ENCODE measurements at places on chromosomes 7 and 10.

- no peak for ATAC-seq
Observed at GRCh38 chr7:14023838-14024237, 34.4 kb upstream of the ETV1 start.

GRCh38 chr7:100483090-100483721, 521 bp upstream of the NYAP1 start:
- ATAC-seq: peak; percentile 60

DNA sequence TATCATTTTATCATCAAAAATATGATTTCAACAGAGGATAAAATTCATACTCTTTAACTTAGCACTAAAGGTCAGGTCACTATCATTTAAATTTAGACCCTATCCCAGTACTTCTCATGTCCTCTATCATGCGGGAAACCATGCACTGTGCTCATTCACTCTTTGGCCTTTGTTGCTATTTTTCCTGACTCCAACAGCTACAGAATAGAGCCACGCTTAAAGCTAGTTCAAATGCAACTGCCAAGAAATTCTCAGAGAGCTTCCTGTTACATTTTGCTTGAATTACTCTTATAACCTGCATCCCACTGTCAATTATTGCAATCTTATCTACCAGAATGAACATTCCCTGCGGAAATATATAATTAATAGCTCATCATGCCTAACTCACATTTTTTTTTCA, 58.3 kb downstream of the SEMA3A start:
- no peak for ATAC-seq

DNA sequence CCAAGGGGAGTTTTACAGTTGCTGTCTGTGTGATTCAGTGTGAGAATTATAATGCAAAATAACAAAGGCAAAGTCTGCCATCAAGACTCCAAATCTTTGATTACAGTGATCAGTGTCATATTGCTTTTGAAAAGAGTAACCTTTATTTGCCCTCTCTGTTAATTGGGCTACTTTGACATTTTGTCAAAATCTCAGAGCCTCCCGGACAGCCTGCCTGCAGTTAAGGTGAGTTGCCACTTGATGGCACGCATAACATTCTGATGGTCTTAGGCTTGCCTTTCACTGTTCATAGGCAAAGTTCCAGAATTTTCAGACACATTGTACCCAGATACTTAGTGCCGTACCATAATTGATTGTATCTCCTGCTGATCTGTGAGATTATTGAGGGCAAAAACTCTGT, 253.5 kb downstream of the ABCA13 start:
- no peak for ATAC-seq

DNA sequence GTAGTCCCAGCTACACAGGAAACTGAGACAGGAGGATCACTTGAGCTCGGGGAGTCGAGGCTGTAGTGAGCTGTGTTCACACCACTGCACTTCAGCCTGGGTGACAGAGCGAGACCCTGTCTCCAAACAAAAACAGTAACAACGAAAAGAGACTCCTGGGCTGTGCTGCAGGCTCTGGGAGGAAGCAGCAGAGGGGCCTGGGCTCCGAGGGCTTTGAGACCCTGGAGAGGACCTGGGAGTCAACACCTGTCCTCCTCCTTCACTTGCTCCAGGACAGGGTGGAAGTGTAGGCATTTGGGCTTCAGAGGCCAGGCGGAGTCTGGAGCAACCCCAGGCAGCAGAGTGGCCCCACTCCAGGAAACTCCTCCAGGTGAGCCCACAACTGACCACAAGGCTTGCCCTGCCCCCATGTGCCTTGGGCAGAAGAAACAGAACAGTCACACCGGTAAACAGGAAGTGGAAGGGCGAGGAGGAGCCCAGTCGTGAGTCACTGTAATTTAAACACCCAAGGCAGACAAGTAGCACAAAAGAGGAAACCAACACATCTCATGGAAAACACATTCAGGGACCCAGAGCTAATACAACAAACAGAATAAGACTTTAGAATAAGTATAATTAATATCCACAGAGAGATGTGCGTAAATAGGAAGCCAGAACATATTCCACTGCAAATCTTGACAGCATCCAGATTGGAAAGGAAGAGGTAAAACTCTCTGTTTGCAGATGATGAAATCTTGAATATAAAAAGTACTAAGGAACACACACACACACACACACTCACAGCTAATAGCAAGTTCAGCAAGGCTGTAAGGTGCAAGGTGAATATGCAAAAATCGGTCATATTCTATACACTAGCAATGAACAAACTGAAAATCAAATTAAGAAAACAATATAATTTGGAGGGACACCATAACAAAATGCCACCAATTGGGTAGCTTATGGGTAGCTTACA, 20.5 kb upstream of the RASGEF1A start:
- no peak for ATAC-seq

DNA sequence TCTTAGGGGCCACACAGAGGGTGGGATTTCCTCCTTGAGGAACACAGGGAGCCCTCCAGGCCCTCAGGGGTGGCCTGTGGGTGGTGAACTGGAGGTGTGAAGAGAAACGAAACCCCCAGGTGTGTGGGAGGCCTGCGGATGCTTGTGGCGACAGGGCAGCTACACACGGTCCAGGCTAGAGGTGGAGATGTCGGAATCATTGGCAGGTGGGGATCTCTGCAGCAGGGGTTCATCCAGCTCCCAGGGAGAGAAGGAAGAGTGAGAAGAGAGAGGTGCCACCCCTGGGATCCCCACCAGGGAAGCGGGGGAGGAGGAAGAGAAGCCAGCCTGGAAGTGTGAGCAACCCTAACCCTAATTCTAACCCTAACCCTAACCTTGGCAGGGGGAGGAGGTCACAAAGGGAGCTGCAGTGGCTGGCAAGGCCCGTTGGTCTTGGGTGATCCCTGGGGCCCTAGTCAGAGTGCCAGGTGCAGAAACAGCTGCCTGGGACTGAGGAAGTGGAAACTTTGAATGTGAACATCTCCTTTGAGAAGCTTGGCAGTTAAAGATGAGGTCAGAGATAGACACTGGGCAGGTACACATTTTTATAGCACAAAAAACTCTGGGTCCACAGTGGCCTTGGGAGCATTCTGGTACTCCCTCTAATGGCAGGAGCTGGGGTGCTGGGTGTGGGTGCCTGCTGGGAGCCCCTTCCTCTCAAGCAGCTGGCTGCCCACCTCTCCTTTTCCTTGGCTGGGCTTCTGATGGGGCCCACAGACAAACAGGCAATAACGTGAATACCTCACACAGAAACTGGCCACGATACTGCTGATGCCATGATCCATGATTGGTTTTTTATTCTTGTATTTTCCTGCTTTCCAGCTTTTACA, 6.8 kb upstream of the AEBP1 start:
- no peak for ATAC-seq

GRCh38 chr7:135745703-135746312, 2.8 kb downstream of the FAM180A start:
- peak; percentile 81 for ATAC-seq

- no peak for ATAC-seq
Observed at GRCh38 chr10:63825111-63825510, 303.9 kb downstream of the REEP3 start.

DNA sequence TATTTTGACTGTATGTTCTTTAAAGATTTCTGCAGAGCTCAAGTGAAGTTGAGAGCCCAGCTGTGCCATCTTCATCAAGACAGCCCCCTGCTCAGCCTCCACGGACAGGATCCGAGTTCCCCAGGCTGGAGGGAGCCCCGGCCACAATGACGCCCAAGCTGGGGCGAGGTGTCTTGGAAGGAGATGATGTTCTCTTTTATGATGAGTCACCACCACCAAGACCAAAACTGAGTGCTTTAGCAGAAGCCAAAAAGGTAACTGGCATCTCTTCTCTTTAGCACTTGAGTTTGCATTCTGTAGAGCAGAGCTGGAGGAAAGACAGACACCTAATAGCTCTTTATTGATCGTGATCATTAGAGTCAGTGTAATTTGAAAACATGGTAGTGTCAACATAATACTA, 33.7 kb downstream of the MCM10 start:
- no peak for ATAC-seq

DNA sequence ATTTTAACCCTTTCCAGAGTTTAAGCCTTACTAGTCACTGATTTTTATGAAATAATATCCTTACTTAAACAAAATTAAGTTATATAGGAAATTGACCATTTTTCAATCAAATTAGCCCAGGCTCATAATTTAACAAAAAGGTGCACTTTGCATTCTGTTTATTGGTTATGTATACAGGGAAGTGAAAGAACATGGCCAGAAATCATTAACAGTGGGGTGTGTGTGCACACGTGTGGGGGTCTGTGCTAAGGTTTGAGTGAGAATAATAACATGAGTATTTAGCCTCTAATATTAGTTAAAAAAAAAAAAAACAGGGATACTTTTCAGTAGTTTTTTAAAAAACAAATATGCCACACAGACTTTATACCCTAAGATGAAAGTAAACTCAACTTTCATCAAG, 510.5 kb upstream of the PFKP start:
- ATAC-seq: no peak

- ATAC-seq: no peak
Observed at GRCh38 chr10:6769704-6770417, 189.8 kb upstream of the PRKCQ start.

DNA sequence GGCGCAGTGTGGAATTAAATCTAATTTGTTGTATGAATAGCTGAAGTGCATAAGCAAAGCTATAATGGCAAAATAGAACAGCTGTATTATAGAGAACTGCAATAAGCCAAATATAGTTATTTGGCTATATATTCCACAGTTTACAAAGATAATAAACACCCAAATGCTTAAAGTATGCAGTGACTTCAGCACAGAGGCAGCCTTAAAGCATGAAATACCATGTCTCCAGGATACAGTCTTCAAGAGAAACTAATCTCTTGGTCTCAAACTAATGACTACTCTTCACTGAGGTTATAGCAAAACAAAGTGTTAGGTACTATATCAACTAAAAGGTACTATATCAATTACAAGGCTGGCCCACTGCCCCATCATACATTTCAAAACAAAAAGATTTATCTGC, 48.0 kb downstream of the NT5C2 start:
- ATAC-seq: no peak

GRCh38 chr7:82468435-82468834, 24.9 kb upstream of the CACNA2D1 start:
- ATAC-seq: no peak

DNA sequence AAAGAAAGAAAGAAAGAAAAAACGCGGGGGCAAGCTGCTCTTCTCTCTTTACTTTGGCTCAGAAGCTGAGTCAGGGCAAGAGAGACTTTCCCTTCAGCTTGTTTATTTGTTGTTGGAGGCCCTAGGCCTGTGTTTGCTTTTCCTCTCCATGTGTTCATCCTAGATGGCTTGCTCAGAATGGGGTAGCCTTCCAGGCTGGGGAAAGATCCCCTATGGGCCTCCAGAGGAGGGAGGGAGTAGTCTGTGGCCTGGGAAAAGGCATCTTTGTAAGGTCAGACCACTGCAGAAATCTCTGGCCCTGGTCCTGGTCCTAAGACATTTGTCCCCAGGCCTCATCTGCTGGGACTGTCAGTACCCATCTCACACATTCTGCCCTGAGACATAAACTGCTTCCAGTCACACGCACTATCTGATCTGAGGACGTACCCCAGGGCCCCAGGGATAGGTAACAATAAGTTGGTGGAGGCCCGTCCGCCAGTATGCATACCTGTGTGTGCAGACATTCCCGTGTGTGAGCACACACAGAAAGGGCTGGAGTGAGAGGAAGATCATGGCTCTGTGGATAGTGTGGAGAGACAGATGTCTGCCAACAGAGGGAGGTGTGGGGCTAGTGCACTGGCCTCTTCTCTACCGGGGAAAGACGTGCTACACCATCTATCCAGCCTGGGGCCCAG, 4.9 kb upstream of the SCD start:
- ATAC-seq: peak; percentile 47

DNA sequence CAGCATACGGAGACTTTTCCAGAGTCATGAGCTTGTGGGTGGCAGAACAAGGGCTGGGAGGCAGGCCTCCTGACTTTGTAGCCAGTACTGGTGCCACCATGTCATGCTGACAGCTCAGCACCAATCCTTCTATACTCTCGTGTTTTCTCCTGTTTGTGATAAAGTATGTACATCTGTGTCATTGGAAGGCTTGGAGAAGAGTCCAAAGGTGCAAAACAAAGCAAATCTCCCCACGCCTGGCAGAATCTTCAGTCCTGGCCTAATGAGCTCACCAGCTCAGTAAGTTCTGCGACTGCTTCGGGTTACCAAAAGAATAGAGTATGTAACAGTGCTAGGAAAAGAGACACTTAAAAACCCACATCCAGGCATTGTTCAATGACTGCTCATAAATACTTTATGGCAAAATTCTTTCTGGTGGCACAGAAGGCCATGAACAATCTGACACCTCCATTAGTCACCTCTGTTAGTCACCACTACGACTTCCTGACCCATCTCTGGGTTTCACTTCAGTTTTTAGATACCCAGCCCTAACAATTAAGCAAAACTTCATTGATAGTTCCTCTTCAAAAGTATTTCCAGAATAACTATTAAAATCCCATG, 24.5 kb downstream of the STEAP1 start:
- no peak for ATAC-seq

GRCh38 chr7:1329966-1330800, 97.5 kb downstream of the UNCX start:
- ATAC-seq: no peak

GRCh38 chr10:131513901-131514300, 202.4 kb upstream of the TCERG1L start:
- no peak for ATAC-seq

- ATAC-seq: no peak
Observed at GRCh38 chr7:105800849-105801534, 75.4 kb downstream of the ATXN7L1 start.

GRCh38 chr7:42625421-42625820, 286.4 kb downstream of the C7orf25 start:
- ATAC-seq: no peak

GRCh38 chr10:90432866-90433265, 425.0 kb downstream of the HTR7 start:
- no peak for ATAC-seq

DNA sequence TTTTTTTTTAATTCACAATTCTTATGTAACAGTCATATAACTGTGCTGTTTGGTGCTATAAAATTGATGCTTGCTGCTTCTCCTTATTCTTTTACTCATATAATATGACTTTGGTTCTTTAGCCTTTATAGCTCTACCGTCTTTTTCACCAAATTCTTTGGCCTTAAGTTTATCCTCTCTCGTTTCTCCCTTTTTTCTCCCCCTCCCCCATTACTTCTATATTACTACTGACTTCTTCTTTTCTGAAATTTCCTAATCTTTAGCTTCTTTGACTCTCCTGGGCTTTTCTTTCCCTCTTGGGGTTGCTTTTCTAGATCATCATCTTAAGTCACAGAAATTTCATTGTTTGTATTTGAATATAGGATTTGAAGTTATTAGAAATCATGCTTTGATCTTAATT, 3.8 kb downstream of the BCCIP start:
- ATAC-seq: no peak

DNA sequence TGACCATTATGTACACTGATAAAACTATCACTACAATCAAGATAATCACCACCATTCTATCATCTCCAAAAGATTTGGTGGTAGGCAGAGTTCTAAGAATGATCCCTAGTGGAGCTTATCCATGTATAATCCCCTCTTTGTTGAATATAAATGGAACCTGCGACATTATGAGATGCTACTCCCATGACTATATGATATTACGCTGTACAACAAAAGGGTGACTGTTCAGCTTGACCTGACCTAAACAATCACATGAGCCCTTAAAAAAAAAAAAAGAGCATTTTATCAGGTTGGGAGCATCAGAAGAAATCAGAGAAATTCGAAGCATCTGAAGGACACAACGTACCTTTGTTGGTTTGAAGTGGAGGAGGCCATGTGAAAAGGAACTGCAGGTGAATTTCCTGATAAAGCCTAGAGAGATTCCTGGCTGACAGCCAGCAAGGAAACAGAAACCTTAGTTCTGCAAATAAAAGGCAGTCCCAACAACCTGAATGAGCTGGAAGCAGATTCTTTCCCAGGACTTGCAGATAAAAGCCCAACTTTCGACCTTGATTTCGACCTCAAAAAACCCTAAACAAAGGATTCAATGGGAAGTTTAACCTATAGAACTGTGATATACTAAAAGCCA, 270.7 kb downstream of the ADRA2A start:
- ATAC-seq: no peak

Data from gastroesophageal sphincter (tissue), 4 donors.